ENCODE measurements at places on chromosomes 7 and 10.

- DNase-seq = no peak
Measured at GRCh38 chr10:87622314-87623004, 37.2 kb upstream of the PAPSS2 start.

GRCh38 chr10:123854003-123854402 is 37.6 kb downstream of the CPXM2 start:
- no peak for DNase-seq

- no peak for DNase-seq
Measured at GRCh38 chr7:36741866-36742265, 17.6 kb upstream of the AOAH start.

DNA sequence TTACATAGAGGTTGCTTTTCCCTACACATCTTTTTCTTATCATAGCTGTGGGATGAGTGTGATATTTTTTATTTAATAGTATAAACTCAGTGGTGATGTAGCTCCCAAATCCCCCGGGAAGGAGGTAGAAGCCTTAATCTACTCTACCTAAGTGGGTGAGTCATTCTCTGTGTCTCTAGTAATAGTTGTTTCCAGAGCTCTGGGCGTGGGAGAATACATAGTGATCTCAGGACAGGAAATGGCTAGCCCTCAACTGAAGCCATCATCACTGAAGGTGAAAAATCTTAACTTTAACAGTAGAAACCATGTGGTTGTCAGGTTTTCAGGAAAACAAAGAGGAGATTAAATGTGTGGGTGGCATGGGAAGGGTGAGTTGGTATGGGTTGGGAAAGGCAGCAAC is 278.4 kb downstream of the ANKRD30A start:
- DNase-seq = no peak

DNA sequence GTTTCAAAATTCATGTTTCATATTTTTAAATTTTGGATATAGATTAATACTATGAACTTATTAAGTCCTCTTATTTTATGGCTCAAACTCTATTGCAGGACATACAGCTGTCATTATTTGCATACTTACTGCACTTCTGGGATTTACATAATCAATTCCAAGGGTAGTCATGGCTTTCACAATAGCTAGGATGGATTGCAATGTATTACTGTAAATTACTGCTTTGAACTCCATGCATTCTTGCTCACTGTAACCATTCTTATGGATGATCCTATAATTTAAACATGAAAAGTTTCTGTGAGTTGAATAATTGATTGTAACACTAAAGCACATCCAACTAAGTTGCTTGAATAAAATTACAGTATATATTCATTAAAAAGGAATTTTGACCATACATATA is 23.5 kb downstream of the GNAT3 start:
- peak; percentile 51 for DNase-seq

- DNase-seq = no peak
Measured at GRCh38 chr10:6770846-6771245, 190.8 kb upstream of the PRKCQ start.

- peak; percentile 44 for DNase-seq
Measured at GRCh38 chr10:60917331-60918280, 26.4 kb downstream of the RHOBTB1 start.

DNA sequence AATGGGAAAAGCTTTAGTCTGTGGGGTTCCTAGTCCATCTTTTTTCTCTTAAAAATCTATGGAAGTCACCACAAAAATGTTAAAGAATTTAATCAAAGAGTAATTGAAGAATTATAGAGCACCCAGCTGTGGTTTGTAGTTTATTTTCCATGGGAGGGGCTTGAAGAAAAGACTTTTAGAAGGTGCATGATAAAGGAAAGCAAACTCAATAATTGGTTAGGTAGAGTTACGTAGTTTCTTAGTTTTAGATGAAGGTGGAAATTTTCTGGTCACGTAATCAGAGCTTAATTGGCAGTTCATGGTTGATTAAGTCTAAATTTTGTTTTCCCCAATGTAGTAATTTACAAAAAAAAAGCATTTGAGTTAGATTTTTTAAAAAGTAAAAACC is 724 bp downstream of the ZNF107 start:
- no peak for DNase-seq

DNA sequence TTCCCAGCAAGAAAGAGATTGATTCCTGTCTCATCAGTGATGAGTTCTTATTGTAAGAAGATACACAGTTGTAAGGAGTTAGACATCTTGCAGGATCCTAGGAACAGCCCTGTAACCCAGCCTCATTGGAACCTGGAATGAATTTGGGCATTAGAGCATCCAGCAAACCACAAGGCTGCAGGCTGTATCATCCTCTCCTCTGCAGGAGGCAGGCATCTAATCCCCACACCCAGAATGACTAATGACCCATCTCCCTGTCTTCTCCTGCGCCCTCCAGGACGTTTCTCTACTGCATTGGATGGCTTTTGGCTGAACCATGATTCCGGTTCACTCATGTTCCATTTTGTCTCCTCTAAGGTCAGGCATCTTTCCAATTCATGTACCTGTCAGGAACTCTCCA is 233.9 kb downstream of the POU6F2 start:
- no peak for DNase-seq
